Muscle of leg (tissue), 16 donors: ENCODE measurements at places on chromosomes 1 and 21.

- DNase-seq: no peak
Measured at GRCh38 chr1:70616946-70617345, 205.9 kb downstream of the CTH start.

- DNase-seq: no peak
Measured at GRCh38 chr1:11942280-11942679, 7.8 kb downstream of the PLOD1 start.

GRCh38 chr1:3675436-3675835, 23.1 kb downstream of the TP73 start:
- DNase-seq: no peak

- DNase-seq: no peak
Measured at GRCh38 chr1:236167578-236167977, 25.2 kb downstream of the GPR137B start.

DNA sequence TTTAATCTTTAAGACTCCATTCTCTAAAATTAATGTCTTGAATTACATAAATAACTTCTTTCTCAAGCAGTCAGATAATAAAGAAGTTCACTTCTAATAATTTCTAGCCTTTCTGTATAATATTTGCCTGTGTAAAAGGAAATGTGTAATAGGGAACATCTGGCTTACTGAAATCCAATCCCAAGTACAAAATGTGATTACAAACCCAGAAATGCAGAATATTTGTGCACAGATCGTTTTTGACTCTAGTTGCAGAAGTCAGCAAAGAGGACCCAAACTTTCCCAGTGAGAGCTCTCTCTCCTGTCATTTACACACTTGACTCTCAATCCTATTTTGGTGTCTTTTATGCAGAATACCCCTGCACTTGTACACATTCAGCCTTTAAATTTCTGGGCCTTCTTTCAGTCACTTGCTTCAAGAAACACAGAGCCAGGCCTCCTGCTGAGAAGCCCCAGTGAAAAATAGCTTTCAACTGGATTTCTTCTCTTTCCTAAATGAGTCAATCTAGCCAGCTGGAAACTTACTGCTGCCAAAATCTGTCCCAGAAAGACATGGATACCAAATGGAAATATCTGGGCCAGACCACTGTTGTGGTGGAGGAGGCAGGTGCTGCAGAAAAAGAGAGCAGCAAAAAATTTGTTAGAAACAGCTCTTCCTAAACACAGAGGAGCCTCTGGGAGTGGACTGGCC, 68.5 kb upstream of the ADAM30 start:
- peak; percentile 94 for DNase-seq

DNA sequence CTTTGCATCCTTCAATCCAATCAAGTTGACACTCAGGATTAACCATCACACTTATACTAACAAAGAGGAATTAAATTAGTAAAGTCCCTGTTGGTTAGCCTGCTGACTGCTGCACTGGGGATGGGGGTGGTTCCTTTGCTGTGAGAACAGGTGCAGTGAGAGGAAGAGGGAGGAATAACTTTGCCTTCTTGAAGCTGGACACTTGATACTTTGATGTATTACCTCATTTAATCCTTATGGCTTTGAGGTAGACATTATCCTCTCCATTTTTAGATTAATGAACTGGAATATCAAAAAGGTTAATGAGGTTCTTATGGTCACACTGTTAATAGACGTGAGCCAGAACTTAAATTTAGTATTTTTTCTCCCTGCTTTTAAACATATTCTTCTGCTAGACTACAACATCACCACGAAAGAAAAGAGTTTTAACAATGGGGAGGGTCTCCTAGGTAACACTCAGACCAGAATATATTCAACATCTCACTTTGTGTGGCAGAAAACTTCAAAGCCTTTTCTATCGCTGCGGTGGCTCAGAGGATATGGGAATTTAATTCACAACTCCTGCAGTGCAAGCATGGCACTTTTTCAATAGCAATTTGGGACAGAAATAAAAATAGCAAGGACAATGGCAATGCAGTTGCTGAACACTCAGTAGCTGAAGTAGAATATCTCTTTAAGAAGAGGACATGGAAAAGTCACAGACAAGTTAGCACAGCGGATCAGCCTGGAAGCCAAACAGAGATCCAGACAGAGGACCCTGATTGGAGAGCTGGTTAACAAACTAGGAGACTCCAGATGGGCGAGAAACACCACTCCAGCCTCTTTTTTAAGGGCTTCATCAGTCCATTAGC, 68.8 kb upstream of the DNAH14 start:
- no peak for DNase-seq

DNA sequence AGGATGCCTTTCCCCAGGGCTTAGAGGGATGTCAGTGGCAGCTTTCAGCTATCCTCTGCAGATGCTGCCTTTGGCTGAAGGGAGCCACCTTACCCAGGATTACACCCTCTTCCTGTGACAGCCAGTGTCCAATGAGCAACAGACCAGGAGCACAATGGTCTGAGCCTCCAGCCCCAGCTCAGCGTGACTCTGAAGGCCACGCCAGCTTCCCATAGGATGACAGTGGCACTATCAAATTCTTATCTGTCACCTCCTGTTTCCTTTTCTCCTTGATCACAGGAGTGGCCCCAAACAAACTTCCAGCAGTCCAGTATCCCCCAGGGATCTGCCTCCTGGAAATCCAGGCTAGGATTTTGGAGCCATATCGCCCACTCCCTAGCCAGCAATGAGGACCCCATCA, 226.9 kb downstream of the SETD4 start:
- DNase-seq: no peak

GRCh38 chr1:25704267-25704691, 87.7 kb downstream of the MAN1C1 start:
- peak; percentile 74 for DNase-seq

- DNase-seq: no peak
Measured at GRCh38 chr1:231357187-231357772, 19.2 kb downstream of the SPRTN start.

- DNase-seq: no peak
Measured at GRCh38 chr1:183582021-183582713, 8.1 kb downstream of the NCF2 start.

- no peak for DNase-seq
Measured at GRCh38 chr1:25692560-25692959, 76.0 kb downstream of the MAN1C1 start.
